ENCODE measurements at places on chromosomes 6 and 20.

GRCh38 chr6:70110126-70111022, 192.5 kb downstream of the COL9A1 start:
- DNase-seq, result peak; percentile 41

- DNase-seq, result no peak
Observed at GRCh38 chr6:395432-396125, 4.0 kb downstream of the IRF4 start.

- no peak for DNase-seq
Observed at GRCh38 chr6:132423839-132424238, 22.6 kb upstream of the MOXD1 start.

GRCh38 chr6:142906945-142907470, 38.0 kb downstream of the HIVEP2 start:
- no peak for DNase-seq

GRCh38 chr20:34940081-34940481, 15.5 kb downstream of the GSS start:
- DNase-seq, result no peak

- no peak for DNase-seq
Observed at GRCh38 chr6:144835322-144835973, 550.3 kb downstream of the UTRN start.
